Stimulated activated CD4-positive, alpha-beta T cell treated with anti-CD3 and anti-CD28 coated beads, Interleukin-1b, Interleukin-23, amount 100 ng/mL, for 1 hour (primary cell): ENCODE measurements at places on chromosomes 12 and 14.

GRCh38 chr12:131618303-131618658, 92.6 kb upstream of the SFSWAP start:
- DNase-seq, result no peak

- no peak for DNase-seq
Measured at GRCh38 chr12:62813031-62813829, 121.7 kb downstream of the PPM1H start.

GRCh38 chr12:70732287-70732686, 95.1 kb upstream of the PTPRB start:
- DNase-seq, result no peak

GRCh38 chr14:104708606-104709268, 15.3 kb upstream of the ADSS1 start:
- peak; percentile 50 for DNase-seq

DNA sequence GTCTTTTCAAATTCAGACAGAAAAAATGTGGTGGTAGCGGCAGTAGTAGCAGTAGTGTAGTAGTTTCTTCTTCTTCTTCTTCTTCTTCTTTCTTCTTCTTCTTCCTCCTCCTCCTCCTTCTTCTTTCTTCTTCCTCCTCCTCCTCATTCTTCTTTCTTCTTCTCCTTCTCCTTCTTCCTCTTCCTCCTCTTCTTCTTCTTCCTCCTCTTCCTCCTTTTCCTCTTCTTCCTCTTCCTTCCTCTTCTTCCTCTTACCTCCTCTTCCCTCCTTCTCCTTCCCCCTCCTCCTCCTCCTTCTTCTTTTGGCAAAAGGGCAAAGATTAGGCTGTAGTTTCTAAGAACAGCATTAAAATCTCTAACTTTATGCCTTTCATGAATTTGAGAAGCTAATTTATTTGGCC, 59.6 kb upstream of the INSM2 start:
- no peak for DNase-seq

DNA sequence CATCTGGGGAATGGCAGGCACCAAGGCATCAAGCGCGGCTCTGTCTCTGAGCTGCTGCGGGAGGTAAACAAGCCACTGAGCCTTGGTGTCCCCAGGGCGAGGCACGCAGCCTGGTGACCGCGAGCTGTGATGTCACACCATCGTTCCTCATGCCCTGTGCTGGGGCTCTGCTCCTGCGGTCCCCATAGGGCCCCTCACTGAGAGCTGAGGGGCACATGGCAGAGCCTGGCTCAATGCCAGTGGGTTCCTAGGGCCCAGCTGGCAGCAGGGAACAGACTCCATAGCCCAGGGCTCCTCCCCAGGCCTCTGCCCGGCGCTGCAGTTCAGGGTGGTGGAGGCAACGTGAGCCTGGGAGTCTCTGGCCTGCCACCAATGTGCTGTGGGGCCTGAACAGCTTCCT, 22.6 kb downstream of the CHGA start:
- DNase-seq, result no peak

DNA sequence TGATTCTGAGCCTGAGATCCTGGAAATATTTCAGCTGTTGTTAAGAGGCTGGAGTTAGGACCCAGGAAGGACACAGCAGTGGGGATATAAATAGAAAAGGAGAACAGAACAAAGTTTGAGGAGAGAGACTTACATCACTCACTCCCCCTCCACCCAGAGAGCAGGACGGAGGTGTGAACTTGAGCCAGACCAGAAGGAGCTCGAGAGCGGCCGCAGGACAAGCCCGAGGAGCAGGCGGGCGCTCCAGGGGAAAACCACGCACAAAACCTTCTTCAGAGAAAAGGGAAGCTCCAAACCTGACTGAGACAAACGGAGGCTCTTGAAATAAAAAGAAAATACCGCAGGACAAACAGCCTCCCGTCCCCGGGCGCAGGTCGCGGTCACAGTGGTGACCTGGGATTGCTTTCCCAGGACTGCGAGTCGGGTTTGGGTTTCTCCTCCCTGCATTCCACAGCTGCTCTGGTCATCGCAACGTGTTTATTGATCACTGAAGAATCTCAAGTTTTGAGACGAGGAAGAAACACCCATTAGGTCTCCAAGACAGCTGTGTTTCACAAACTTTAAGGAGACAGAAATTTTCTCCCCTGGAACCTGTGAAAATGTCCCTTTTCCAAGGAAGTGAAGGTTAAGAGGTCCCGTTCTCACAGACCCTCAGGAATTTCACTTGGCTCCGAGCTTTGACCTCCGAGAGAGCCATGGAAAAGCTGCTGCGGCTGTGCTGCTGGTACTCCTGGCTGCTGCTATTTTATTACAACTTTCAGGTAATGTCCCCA, at the start of gene ADGRD1:
ADGRD1 (plus strand) TSS at position 137 of the 773 bp plus-strand sequence; CDS start at position 696, 559 bp downstream.
- DNase-seq, result no peak

DNA sequence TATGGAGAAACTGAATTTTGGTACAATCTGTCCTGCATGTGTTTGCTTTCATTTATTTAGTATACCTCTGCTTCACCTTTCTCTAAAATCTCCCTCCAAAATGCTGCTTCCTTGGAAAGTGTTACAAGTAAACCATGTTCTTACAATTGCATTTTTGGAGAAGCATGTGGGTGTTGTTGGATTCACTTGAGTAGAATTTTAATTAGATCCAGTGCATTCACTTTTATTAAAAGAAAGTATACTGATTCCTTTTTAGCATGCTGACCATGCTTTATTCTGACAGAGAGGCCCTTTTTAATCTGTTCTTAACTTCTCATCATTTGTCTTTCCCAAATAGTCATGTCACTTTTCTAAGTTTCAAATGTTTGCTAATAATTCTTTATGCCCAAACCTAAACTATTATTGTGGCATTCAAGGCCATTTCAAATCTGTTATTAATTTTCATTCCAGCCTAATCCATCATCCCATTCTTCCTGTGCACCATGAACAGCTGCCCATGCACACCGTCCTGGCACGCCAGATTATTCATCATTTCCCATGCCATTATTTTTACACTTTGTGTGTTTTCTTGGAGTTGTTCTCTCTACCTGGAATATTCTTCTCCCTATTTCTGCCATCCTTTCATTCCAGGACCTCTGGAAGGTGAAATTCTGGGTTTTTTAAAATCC, 90.7 kb downstream of the METTL25 start:
- no peak for DNase-seq

DNA sequence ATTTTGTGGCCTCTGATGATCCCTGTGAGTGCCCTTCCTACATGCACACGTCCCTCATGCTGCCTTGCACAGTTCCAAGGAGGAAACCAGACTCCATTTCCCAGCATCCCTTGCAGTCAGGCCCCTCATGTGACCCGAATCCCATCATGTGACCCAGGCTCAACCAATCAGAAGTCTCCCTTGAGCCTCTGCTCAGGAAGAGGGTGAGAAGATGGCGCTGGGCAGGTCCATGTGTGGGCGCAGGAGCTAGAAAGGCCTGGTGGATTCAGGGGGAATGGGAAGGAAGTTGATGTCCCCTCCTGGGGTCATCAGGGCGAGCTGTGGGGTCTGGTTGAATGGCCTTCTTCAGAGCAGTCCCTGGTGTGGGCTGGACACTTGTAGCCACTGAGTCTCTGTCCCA, 240.5 kb downstream of the ADGRD1 start:
- no peak for DNase-seq

DNA sequence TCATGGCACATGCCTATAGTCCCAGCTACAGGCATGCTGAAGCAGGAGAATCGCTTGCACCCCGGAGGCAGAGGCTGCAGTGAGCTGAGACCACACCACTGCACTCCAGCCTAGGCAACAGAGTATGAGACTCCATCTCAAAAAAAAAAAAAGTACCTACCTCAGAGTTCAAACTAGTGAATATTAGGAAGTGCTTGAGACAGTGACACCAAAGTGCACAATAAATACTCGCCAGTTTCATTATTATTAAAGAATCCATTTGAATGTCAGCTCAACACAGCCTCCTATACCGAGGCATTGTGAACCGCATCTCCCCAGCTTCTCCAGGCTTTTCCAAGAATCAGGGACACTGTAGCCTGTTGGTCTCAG, 5.0 kb downstream of the GAPDH start:
- DNase-seq, result no peak

GRCh38 chr12:108833757-108834472, 23.5 kb downstream of the SSH1 start:
- DNase-seq, result no peak

GRCh38 chr14:78448164-78449094, 278.3 kb downstream of the NRXN3 start:
- no peak for DNase-seq

DNA sequence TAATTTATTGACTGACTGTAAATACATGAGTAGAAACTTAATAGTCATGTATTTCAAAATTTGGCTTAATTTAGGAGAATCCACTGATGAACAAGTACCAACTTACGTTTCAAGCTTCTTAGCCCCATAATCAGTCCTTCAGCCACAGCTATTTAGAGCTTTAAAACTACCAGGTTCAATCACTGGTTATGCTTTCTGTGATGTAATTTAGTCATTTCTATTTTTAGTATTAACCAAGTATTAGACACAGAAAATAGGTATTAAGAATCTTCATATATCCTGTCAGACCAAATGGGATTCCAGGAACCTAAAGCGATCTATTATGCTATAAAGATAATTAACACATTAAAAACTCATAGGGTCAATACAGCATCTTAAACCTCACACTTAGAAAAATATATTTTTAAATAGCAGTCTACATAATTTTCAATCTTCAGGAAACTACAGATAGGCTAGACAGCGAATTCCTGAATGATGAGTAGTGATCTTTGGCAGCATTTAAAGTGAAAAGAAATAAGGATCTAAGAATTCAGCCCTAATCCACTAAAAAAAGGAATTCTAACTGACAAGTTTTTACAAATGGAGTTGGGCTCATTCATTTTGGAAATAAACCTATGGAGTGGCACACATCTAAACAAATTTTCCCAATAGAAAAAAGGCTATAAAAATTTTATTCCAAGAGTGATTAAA, 51.5 kb downstream of the ZC3H14 start:
- DNase-seq, result no peak

DNA sequence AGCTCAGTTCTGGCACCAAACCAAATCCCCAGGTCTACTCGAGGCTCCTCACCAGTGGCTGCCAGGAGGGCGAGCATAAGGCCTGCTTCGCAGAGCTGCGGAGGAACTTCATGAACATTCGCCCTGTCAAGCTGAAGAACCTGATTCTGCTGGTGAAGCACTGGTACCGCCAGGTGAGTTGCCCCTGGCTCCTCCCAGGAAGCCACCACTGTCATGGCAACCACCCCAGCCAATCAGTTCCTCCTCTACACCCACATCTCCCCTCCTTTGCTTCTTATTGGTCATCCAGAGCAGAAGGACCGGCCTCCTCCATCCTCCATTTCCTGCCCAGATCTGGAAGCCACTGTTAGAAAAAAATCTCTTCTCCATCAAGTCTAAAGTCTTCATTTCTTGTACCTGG, 17.2 kb upstream of the OAS2 start:
- no peak for DNase-seq

DNA sequence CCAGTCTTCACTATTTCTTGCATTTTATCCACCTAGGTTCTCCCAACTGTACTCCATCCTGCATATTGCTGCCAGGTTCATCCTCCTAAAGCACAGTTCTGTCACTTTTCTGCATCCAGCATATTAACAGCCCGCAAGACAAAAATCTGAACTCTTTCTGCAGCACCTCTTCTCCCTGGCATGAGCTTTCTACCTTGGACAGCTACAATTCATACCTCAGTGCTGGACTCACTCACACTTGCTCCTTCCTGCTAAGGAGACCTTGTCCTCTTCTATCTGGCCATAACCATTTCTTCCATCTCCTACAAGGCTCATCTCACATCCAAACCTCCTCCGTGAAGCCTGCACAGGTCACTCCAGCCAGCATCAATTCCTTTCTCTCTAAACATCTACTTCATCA, 170.1 kb upstream of the GRIP1 start:
- no peak for DNase-seq

- no peak for DNase-seq
Measured at GRCh38 chr14:85590784-85591183, 60.8 kb downstream of the FLRT2 start.

- no peak for DNase-seq
Measured at GRCh38 chr12:67702136-67702535, 53.6 kb downstream of the DYRK2 start.
